CD4-positive, alpha-beta T cell (primary cell): ENCODE measurements at places on chromosomes 3 and 15.
A peak's percentile ranks its signal among the peaks of the same experiment; 100 is the strongest.

GRCh38 chr3:25572919-25573385 lies 91.8 kb downstream of the TOP2B start:
- no peak for DNase-seq

GRCh38 chr3:168086541-168087260 lies 9.0 kb downstream of the GOLIM4 start:
- no peak for DNase-seq

DNA sequence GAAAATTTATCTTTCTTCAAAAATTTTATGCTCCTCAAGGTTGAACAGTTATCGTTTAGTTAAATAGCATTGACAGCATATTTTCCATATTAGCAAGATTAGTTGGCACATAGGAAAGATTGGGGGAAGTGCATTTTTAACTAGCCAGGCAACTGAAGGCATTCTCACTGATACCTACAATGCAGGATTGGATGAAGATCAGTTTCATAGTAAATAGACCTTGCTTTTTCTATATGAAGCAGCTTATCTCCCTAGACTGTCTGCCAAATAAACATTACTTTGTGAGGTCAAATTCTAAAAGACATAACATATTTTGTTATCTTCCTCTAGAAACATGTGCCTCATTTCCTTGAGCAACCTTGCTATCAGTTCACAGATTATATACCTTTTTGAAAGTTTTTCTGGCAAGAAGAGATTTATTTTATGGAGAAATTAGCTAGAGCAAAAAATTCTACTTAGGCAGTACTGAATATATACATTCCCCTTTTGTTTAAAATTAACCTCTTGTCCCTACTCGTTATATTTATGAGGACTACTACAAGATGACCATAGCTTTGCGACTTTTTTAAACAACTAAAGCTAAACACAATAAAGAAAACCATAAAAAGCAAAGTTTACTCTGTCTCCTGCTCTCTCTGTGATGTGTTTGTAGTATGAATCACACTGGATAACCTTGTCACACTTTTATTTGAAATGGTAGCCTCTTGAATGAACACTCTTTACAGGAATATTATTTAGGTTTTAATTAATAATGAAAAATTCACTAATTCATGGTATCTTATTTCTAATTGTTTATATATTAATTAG lies 654.9 kb upstream of the TBL1XR1 start:
- DNase-seq = no peak

DNA sequence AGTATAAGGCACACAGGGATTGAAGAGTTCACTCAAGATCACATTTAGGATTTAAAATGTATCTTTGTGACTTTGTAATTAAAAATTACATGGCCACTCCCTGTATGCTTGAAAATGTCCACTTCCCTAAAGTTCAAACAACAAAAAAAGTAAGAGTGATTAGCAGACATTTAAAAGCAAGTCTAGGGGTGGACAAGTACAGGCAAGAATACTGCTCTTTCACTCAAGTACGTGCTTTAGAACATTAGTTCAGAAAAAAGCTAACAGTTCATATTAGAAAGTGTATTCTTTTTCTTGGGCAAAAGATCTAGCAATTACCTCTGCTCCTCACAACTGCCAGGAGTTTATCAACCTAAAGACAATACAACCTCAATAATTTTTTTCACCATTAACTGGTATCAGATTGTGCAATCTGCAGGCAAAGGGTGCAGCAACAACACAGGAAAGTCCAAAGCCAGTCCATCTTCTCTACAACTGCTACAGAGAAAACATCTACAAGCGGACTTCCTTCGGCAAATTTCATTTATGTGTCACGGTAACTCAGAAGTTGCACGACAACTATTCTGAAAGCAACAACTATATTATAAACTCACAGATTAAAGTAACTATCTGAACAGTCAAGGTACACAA lies 18.1 kb downstream of the CHSY1 start:
- no peak for DNase-seq

- no peak for DNase-seq
Observed at GRCh38 chr3:113890256-113890900, 51.8 kb downstream of the GRAMD1C start.

DNA sequence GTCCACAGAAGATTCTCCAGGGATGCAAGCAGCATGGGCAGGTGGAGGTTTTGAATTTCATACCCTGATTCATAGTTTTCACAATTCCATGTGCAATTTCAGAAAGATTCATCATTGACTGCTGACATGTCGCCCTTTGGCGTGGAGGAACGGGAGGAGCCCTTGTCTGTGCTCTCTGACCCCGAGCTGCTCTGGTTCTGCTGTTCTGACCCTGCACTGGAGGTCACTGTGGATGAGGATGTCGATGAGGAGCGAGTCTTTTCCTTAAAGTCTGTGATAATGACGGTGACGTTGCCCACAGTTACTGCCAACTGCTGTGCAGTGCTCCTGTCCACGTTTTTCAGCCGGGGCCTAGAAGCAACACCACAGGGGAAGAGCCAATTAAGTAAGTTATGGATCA lies 470.0 kb downstream of the SHQ1 start:
- no peak for DNase-seq

DNA sequence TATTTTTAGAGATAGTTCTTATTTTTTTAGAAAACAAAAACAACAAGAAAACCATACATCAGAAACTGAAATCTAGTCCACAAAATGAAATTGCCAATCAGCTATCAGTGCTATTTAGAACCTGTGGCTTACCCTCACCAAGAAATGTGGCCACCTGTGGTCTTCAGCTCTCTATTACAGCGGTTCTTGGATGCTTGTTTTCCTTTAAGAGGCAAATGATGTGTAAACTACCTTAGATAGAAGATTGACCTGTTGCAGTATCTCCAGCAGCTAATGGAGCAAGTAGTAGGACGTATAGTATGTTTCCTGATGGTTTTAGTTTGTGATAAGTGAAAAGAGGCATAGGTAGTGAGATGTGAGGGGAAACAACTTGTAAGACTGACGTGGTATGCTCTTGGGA lies 21.2 kb downstream of the TFG start:
- no peak for DNase-seq

DNA sequence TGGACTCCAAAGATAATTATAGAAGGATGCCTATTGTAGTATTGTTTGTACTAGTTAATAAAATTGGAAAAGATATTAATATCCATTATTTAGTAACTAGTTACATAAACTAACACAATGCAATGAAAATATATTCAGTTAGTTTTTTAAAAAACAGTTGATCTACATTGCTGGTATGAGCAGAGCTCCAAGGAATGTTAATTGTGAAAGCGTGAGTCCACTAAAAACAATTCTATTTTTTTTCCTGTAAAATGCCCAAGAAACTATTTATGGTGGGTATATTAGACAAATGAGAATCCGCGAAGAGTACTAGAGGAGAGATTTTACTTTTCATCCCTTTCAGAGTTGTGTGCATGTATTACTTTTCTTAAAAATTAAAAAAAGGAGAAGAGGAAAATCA lies 104.3 kb downstream of the MCTP2 start:
- DNase-seq = no peak

DNA sequence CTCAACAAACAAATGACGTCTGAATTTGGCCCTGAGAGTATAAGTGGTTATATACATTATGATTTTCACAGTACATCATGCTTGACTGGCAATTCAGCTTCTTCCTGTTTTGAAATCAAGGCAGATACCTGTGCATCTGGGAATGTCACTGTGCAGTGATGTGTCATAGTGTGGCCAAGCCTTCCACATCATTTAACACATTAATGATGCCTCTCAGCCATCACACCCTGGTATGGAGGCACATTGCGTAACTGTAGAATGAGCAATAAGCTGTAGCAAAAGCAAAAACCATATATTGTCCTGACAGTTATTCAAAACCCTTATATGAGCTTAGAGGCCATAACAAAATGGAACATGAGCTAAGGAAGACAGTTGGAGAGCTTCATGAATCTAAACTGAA lies 246.0 kb downstream of the EPHA3 start:
- DNase-seq = no peak

DNA sequence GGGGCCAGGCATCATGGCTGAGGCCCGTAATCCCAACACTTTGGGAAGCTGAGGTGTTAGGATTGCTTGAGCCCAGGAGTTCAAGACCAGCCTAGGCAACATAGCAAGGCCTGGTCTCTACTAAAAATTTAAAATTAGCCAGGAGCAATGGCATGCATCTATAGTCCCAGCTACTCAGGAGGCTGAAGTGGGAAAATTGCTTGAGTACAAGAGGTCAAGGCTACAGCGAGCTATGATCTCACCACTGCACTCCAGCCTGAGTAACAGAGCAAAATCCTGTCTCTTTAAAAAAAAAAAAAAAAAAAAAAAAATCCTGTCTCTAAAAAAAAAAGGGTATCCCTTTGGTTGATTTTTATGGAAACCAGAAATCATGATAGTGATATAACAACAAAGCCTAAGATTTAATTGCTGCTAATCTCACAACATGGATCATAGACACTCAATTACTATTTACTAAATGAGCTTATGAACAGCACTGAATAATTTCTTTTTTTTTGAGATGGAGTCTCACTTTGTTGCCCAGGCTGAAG lies 12.1 kb downstream of the PCLAF start:
- DNase-seq = no peak

DNA sequence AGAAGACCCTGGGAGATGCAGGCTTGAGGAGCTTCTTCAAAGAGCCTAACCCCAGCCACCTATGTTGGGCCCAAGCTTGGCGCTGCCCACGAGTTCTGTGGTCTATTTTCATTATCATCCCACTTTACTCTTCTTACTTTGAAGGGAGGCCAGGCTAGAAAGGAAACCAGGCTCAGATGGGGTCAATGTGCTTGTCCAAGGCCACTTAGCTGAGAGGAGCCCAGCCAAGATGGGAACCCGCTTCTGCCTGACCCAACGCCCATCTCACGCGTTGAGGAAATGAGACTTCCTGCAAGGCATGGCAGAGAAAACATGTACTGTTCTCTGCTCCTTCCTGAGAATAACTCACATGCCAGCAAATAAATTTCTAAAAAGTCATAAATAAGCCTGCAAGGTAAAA lies 486.3 kb upstream of the PROK2 start:
- no peak for DNase-seq

- DNase-seq = no peak
Observed at GRCh38 chr15:98530570-98530969, 117.8 kb upstream of the IGF1R start.

DNA sequence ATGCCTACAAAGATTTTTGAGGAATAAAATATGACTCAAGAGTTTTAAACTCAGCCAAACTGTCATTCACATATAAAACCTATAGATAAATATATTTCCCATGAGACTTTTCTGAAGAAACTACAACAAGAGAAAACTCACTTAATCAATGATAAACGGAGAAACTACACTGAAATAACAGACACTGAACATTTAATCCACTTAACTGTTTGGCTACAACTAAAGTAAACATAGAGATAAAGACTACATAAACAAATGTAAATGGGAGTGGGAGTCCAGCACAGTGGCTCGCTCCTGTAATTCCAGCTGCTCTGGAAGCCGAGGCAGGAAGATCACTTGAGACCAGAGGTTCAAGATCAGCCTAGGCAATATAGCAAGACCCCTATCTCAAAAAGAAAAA lies 79.2 kb downstream of the MEX3B start:
- DNase-seq = no peak

- DNase-seq = no peak
Observed at GRCh38 chr3:152254041-152254440, 14.7 kb upstream of the MBNL1 start.

GRCh38 chr3:197002701-197003454 lies 26.7 kb downstream of the MELTF start:
- DNase-seq = peak; percentile 93

DNA sequence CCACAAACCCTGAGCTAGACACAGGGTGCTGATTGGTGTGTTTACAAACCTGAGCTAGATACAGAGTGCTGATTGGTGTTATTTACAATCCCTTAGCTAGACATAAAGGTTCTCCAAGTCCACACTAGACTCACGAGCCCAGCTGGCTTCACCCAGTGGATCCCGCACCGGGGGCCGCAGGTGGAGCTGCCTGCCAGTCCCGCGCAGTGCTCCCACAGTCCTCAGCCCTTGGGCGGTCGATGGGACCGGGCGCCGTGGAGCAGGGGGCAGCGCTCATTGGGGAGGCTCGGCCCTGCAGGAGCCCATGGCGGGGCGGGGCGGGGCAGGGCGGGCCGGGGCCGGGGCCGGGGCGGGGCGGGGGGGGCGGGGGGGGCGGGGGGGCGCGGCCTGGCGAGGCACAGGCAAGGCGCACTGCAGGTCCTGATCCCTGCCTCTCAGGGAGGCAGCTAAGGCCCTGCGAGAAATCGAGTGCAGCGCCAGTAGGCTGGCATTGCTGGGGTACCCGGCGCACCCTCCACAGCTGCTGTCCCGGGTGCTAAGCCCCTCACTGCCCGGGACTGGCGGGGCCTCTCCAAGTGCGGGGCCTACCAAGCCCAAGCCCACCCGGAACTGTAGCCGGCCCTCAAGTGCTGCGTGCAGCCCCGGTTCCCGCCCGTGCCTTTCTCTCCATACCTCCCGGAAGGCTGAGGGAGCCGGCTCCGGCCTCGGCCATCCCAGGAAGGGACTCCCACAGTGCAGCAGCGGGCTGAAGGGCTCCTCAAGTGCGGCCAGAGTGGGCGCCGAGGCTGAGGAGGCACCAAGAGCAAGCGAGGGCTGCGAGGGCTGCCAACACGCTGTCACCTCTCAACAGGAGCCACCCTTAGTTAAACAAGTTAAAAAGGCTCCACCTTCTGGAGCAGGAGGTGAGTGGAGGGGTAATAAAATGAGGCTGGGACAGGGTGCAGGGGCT lies 9.8 kb upstream of the TMEM40 start:
- no peak for DNase-seq

DNA sequence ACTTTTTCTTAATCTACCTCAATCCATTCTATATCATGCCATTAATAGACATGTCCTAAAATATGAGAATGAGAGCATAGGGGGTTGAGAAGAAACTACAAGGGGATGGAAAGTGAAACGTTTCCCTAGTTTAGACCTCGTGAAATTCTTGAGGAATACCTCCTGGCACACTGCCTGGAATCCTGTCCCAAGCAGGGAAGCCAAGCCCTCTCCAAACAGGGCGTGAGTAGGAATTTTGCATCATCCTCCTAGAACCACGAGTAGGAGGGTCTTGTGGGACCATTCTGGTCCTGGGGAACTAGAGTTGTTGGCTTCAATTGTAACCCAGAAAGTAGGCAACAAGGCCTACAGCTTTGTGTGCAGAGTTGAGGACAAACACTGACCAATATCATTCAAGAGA lies 19.6 kb upstream of the C3orf80 start:
- DNase-seq = no peak

DNA sequence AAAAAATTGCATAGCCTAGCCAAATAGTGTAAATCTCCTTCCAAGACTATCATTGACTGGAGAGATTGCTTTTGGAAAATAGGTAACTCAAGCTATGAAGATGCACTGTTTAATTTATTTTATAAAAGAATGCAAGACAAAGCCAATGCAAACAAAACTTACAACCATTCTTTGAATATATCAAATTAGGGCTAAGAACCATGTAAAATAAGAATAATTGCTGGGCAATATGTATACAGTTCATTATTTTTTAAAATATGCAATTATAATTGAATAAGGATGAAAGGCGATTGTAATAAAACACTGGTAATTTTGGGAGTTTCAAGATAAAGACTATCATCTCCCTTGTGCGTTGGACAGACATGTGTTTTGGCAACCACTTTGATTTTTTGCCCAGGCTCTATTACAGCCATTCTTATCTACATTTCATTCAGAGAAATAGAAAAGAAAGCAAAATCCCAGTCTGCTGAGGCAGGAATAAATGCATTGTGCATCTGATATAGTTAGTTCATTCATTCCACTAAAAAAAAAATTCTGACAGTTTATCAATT lies 242.3 kb upstream of the ROBO1 start:
- DNase-seq = no peak

- no peak for DNase-seq
Observed at GRCh38 chr3:124229420-124229819, 237.5 kb upstream of the ROPN1 start.

- peak; percentile 32 for DNase-seq
Observed at GRCh38 chr15:90188914-90189748, 12.0 kb upstream of the SEMA4B start.

GRCh38 chr15:94683902-94684301 lies 452.5 kb downstream of the MCTP2 start:
- no peak for DNase-seq
